ENCODE measurements at places on chromosomes 6 and 20. TPM values are rescaled to one million over a fixed set of nuclear protein-coding genes. Genes with fewer than 3 reads are reported as not detected.

DNA sequence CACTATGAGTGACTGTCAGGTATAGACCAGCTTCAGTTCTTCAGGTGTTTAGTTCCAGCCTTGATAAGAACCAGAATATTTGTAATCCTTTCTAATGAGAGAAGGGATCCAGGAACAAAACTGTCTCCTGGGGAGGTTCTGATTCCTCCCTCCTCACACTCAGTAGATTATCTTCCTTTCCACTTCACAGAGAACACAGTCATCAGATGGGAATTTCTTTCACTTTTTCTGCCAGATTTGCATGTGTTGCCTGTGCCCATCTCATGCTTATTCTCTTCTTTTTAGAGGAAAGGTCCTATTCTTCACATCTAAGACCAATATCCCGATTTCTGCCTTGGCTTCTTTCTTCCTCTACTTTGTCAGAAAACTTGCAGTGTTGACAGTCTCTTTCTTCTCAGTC, 50.8 kb downstream of the CD109 start:
- DNase-seq = no peak

GRCh38 chr6:165717732-165718465, 54.9 kb upstream of the PDE10A start:
- DNase-seq = peak; percentile 76

DNA sequence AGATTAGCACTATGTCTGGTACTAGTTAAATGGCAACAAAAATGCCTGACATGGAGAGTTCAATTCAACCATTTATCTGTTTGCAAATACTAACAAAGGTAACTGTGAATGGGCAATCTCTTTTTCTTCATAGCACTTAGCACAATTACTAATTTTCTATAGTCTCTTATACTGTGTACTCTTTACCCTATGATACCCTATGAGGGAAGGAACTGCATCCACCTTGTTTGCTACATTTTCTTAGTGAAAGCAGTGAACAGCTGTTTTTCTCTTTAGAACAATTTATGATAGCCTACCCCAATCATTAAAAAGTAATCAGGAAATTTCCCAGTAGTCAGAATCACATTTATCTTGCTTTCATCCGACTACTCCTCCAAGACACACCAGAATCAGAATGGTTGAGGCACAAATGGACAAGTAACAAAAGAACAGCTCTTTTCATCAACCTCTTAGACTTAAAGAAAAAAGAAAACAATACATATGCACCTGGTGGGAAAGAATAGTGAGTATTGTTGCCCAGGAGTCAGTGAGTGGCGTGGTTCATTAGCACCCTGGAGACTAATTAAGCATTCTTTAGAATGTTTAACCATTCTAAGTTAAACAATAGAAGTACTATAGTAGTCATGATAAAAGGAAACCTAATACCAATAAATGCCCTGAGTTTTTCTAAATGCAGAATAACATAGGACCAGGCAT, 16.7 kb downstream of the ZNF292 start:
- no peak for DNase-seq

DNA sequence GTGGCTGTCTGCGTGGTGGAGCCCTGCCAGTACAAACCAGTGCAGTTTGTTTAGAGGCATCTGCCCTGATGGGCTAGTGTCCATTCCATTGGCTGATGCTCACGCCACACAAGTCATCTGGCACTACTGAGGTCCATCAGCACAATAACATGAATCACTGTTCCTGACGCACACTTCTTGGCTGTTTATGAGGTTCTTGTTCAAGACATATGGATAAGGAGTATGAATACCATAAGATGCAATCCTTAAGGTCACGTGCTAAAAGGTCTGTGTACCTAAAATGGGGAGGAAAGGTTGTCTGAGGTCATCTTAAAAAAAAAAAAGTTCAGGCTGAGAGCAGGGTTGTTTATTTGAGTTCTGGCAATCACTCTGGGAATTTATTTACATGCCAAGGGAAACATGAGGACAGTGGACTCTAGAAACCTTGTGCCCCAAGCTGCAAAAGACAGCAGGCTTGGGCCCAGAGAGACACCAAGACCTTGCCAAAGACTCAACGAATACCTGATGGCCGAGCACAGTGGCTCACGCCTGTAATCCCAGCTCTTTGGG, 54.1 kb upstream of the SHLD1 start:
- DNase-seq = no peak

DNA sequence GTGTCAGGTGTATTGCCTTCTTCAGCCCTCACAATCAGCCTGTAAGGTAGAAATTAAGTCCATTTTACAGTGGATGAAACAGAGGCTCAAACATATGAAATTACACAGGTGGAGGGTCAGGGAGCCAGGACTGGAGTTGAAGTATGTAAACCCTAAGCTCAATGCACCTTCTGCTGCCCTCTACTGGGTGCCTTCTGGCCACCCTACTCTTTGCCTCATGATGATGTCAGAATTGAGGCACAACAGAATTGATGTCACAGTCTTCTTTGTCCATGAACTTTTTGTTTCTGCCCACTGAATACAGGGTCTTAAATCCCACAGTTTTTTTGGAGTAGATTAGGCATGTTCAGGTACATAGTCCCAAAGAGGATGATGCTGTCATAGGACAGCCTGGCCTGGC, 400.8 kb upstream of the CHD6 start:
- DNase-seq = no peak

GRCh38 chr6:45002390-45003105, 325.6 kb upstream of the RUNX2 start:
- no peak for DNase-seq

DNA sequence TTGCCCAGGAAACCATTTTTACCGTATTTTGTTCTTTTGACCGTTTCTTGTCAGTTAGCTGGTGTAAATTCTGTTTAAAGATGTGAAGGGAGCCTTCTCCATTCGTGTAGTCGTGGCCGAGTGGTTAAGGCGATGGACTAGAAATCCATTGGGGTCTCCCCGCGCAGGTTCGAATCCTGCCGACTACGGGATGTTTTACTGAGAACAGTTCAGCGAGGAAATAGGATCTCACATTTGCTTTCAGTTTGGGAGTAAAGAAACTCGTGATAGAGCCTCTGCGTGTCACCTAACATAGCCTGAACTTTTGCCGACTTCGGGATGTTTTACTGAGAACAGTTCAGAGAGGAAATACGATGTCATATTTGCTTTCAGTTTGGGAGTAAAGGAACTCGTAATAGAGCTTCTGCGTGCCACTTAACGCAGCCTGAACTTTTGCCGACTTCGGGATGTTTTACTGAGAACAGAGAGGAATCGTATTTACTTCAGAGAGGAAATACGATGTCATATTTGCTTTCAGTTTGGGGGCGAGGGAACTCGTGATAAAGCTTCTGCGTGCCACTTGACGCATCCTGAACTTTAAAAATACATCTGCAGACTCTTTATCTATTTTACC, 5.9 kb upstream of the ZNF184 start:
- peak; percentile 86 for DNase-seq

DNA sequence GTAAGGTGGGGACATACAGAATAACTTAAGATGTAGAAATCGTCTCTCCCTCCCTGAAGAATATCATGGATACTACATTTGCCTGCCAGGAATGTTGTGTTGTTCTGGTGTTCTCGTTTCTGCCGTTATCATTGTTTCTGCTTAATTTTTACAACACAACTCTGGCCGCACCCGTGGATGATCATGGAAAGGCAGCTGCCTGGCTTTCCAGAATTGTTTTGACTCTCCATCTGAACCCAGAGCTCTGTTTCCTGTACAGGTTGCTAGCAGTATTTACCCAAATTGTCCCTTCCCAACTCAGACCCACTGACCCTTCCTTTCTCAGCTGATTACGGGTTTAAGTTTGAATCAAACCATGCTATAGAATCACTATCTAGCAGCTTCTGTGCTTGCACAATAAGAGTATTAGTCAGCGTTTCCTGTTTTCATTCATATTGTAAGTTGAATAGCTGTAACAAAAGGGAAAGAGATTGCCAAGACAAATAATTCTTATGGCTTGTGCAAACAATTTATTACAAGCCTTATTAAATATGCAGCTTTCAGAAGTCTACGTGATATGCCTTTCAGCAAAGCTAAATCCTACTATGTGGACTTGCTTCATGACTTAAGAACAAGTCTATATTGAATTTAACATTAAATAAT, 139.0 kb downstream of the MTHFD1L start:
- DNase-seq = peak; percentile 75

- DNase-seq = no peak
Measured at GRCh38 chr6:166418691-166419143, 36.0 kb upstream of the MPC1 start.

- no peak for DNase-seq
Measured at GRCh38 chr6:47149554-47149953, 107.4 kb upstream of the ADGRF1 start.

Gene POM121L2
- total RNA-seq = not detected

- DNase-seq = no peak
Measured at GRCh38 chr6:101650402-101651100, 257.0 kb downstream of the GRIK2 start.

DNA sequence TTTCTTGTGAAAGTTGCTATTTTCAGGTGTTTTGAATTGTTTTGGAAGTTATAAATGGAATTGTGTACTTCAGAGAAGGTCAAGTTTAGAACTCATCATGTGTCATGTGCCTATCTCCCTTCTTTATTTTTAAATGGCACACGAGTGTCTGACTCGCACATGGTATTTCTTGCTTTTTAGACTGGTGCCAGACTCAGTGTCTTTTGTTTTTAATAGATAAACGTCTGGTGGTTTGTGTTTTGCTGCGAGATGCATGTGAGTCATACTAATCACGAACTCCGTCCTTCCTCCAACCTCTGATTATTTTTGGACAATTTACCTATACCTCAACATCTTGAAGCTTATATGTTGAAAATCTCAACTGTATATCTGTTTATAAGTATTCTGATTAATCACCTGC, 292.1 kb downstream of the CDKAL1 start:
- peak; percentile 40 for DNase-seq

DNA sequence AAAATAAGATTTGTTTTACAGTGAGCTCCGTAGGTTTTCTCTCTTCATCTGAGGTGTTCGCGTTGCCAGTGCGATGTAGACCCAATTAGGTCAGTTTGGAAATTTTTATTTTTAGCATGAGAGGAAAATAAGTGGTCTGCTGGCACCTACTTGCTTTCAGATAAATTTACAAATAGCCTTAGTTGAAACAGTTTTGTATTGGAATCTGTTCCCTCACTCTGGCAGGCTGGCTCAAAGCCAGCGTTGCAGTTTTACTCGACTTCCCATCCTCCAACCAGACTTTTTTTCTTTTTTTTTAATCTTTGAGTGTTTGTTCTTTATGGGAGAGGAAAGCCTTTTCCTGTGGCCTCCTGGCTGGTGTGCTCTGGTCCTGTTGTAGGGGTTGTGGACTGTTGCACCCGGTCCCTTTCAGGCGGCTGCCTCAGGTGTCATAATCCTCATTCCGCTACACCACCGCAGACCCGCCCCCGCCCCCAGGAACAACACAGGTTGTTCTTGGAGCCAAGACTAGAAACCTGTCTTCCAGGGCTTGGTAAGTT, 46.7 kb downstream of the TIAM2 start:
- no peak for DNase-seq

- DNase-seq = no peak
Measured at GRCh38 chr6:142881761-142882160, 63.2 kb downstream of the HIVEP2 start.

- no peak for DNase-seq
Measured at GRCh38 chr20:40643891-40644290, 45.1 kb downstream of the MAFB start.

GRCh38 chr6:130167655-130168054, 55.1 kb downstream of the SAMD3 start:
- DNase-seq = no peak

GRCh38 chr6:1870251-1870650, 260.5 kb downstream of the FOXC1 start:
- DNase-seq = no peak

- DNase-seq = no peak
Measured at GRCh38 chr6:152734630-152735029, 16.0 kb upstream of the VIP start.

DNA sequence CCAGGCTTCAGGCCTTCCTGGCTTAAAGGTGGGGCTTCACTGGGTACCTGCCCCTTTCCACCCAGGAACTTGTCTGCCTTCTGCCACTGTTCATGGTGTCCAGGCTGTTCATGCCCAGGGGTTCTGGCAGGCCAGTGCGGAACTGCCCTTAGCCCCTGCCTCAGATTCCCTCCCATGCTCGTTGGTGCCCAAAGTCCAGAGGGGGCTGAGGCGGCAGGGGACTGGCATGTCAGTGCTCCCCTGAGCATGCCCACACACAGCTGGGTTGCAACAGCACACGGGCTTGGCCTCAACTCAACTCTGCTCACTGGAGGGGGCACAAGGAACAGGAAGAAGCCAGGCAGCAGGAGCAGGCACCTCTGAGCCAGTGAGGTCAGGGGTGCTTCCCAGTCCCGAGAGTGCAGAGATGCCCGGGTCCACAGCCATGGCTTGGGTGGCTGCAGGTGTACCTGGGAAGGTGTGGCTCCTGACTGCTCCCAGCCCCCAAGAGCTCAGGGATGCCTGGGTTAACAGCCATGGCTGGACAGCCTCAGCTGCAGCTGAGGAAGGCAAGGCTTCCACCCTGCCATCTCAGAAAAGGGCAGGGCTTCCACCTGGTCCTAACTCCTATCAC, 845.9 kb downstream of the EYS start:
- DNase-seq = no peak

- no peak for DNase-seq
Measured at GRCh38 chr6:116020738-116021137, 40.0 kb downstream of the FRK start.

Gene LY6G5C
- 1.6 TPM for total RNA-seq

Gene RAB44
- total RNA-seq = not detected

GRCh38 chr6:163333701-163334663, 80.5 kb upstream of the QKI start:
- no peak for DNase-seq

Gene PGC
- total RNA-seq = not detected

Gene HLA-DMB
- total RNA-seq = not detected

DNA sequence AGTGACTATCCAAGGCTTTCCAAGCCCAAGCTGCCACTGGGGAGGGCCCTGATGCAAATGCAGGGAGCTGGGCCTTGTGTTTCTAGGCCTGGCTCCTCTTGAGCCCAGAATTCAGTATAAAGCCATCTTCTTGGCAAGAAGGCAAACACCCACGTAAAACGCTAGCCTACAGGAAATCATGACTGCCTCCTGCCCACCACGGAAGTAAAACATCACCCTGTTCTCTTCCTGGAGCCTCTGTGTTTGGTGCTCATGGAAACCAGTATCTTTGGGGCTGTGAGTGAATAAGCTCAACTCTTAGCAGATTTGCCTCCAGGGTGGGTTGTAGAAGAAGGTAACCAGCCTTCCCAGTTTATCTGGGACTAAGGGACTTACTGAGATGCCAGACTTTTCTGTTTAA, 271.0 kb downstream of the ZNF217 start:
- DNase-seq = no peak

DNA sequence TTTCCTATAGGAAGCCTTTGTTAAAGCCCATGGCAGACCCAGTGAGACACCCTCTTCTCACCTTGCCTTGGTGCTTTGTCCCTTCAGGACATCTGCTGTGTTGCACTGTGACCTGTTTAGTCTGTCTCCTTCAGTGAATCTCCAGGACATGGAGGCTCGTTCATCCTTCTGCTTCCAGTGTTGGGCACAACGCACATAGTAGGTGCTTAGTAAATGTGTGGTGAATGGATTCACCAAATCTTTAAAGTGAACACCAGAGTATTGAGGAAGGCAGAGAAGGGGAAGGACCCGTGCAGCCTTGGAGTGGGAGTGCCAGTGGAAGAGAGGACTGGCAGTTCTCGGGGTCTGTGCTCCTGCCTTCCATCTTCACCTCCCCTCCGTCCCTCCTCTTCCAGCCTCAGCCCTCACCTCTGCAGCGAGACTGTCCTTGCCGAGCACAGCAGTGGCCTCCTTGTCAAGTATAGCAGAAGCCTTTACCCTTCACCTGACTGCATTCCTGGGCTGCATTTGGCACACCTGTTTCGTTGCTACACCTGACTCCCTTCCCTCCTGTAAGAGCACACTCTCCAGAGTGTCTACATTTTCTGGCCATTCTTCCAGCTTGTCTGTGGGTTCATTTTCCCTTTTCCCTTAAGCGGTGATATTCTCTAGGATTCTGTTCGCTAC, 49.2 kb downstream of the ARID1B start:
- DNase-seq = no peak
